ENCODE measurements at places on chromosomes 3 and 15.
A peak's percentile ranks its signal among the peaks of the same experiment; 100 is the strongest.

GRCh38 chr3:134929976-134930375, 134.9 kb downstream of the EPHB1 start:
- DNase-seq = no peak

GRCh38 chr15:78065284-78065872, 12.1 kb downstream of the TBC1D2B start:
- DNase-seq = peak; percentile 81

GRCh38 chr3:151319628-151320027, 3.0 kb upstream of the GPR87 start:
- no peak for DNase-seq

GRCh38 chr3:187165144-187165543, 25.8 kb upstream of the RPL39L start:
- no peak for DNase-seq

DNA sequence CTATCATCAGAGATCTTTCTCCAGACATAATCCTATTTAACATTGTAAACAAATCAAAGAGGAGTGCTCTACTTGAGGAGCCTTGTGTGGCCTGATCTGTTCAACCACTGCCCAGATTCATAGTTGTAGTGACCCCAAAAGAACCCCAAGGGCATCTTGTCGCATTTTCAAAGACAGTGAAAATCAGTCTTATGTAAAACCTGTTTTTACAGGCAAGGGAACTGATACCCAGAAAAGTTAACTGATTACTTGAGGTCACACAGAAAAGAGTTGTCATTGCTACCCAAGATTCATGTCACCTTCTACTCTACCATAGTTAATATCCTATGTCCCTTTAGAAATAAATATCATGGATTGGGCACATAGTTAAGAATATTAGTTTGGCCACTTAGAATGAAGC, 40.5 kb upstream of the ARPP21 start:
- DNase-seq = no peak

- peak; percentile 3 for DNase-seq
Observed at GRCh38 chr15:100734586-100734985, 132.2 kb downstream of the ASB7 start.

DNA sequence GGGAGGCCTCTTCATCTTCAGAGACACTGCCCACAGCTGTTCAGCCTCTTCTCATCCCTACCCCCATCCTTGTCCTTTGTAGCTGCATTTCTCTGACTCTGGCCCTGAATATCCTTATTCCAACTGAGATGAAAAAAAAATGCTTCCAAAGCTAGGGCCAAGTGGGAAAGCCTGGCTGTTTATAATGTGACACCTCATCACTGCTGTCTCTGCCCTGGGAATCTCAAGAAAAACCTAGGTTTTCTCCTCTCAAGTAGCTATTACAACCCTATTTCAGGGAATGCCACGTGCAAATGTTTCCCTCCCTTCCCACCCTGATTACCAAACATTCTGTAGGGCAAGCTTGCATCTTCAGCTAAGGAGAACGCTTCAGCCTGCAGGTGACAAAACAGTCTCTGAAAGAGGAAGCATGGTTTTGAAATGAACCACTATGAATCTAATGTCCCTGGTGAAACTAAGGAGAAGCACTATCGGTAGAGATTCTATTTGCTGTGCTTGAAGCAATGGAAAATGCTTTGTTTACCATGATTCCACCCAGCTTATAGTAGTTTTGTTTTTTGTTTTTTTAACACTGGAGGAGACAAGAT, 65.4 kb downstream of the USF3 start:
- peak; percentile 38 for DNase-seq

DNA sequence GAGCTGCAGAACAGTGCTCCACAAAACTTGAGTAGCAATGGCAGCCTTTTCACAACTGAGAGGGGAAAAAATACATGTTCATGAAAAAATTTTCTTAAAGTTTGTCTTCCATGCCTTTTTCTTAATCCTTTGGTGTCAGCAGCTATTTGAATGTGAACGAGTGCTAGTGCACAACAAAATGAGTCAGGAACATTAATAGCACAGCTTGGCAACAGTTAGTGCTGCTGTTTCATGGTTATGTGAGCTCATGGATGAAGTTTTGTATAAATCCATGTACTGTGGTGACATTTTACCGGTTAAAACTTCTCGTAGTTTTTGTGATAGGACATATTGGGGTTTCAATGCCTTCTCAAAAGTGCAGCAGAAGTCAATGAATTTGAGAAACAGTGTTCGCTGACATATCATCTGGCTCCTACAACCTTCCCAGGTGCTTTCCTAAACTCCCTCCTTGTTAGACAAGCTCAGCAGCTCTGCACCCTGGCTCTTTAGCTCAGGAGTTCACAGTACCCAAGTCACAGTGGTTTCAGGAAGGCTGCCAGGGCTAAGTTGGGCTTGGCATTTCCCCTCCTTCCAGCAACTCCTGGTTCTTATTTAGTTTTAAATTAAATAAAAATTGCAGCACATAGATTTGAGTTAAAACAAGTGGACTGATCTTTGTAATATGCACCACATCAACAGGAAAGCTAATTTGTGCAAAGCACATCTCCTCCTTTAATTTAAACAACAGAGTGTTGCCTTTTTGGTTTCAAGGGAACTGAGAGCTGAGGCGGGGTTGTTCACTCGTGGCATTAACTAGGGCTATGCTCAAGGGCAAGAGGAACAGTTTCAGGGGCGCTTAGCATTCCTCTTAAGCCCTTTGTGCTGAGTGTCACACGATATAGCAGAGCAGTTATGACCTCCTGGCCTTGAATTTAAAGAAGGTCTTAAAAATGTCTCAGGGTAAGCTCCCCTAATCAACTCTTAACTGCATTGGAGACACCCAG, 362.8 kb downstream of the CHST2 start:
- peak; percentile 46 for DNase-seq

DNA sequence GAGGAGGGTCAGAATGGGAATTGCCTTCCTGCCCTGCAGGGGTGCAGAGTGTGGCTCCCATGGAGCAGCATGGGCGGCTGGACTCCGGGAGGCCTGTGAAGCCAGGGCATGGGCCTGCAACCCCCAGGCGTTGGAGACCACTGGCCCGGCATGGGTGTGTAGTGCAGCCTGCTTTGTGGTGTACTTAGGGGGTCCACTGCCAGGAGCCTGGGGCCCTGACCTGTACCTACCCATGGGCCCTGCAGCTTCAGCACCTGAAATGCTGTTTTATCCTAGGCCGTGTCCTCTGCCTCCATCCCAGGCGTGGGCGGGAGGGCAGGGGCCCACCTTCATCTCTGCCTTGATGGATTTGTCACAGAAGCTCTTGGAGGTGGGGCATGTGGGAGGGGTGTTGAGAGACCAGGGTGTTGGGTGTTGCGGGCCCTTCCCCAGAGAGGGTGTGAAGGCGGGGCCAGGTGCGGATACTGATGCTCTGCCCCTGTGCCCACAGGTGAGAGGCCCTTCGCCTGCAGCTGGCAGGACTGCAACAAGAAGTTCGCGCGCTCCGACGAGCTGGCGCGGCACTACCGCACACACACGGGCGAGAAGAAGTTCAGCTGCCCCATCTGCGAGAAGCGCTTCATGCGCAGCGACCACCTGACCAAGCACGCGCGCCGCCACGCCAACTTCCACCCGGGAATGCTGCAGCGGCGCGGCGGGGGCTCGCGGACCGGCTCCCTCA, 45.0 kb downstream of the KLF13 start:
- DNase-seq = no peak

GRCh38 chr3:172987273-172987672, 153.8 kb downstream of the SPATA16 start:
- no peak for DNase-seq

GRCh38 chr3:136783708-136784191, 31.6 kb upstream of the STAG1 start:
- no peak for DNase-seq

- peak; percentile 67 for DNase-seq
Observed at GRCh38 chr3:101940521-101941317, 91.4 kb downstream of the NFKBIZ start.

DNA sequence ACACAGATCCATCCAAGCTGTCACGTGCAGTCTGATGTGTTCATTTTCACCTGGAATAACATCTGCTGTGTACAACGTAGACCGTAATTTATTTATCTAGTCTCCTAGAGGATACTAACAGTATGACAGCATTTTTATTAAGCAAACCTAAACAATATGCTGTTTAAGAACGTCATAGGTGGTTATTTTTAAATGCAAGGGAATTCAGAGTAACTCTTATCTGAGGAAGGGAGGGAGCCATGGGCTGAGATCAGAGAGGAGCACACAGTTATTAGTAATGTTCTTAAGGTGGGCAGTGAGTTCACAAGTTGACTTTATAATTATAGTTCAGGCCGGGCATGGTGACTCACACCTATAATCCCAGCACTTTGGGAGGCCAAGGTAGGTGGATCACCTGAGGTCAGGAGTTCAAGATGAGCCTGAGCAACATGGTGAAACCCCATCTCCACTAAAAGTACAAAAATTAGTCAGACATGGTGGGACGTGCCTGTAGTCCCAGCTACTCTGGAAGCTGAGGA, 193.6 kb downstream of the UACA start:
- DNase-seq = no peak

DNA sequence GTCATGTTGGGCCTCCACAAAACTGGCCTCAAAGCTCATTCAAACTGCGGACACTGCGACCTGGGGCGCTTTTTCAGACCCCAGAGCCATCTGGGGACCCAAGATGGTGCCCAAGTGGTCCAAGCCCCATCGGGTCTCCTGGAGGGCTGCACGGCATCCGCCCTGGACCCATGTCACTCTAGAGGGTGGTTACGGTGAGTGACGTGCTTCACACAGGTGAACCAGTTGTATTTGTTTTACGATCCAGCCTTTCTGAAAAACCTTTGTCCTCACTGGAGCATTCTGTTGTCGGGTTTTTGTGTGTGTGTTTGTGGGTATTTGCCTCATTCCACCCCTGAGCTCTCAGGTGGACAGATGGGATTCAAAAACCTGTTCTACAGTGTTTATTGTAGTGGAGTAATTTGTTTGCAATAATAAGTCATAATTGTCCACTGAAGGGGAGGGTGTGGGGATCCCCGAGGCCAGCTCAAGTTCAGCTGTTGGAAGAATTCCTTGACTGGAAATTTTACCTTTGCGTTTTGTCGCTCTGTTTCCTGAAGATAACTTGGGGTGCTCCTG, 1.9 kb downstream of the SLC51A start:
- no peak for DNase-seq

- DNase-seq = no peak
Observed at GRCh38 chr3:28574036-28574435, 225.4 kb upstream of the AZI2 start.

- no peak for DNase-seq
Observed at GRCh38 chr3:71815340-71816067, 30.6 kb upstream of the PROK2 start.

DNA sequence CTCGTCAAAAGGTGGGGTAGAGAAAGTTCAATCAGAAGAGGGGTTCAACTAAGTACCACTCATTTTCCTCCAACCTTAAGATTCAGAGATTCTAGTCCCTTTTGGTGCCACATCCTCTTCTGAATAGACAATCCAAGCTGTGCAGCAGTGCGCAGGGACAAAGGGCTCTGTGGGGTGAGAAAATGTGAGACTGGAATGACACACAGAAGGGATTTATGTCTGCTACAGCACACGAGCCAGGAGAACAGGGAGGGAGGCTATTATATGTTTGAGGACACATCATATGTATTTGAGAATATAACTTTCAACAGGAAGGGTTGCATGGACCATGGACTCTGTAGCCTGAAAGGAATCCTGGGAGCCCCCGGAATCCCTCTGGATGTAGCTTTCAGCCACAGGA, 33.0 kb downstream of the LSM3 start:
- no peak for DNase-seq

- DNase-seq = no peak
Observed at GRCh38 chr15:93189561-93189960, 100.5 kb upstream of the RGMA start.

- no peak for DNase-seq
Observed at GRCh38 chr3:116140100-116140689, 305.1 kb downstream of the LSAMP start.

GRCh38 chr3:81761904-81762580, 597 bp upstream of the GBE1 start:
- DNase-seq = no peak

- DNase-seq = no peak
Observed at GRCh38 chr15:57570340-57570739, 21.4 kb upstream of the MYZAP start.

GRCh38 chr3:127823426-127823857, 1.1 kb upstream of the MGLL start:
- DNase-seq = no peak

DNA sequence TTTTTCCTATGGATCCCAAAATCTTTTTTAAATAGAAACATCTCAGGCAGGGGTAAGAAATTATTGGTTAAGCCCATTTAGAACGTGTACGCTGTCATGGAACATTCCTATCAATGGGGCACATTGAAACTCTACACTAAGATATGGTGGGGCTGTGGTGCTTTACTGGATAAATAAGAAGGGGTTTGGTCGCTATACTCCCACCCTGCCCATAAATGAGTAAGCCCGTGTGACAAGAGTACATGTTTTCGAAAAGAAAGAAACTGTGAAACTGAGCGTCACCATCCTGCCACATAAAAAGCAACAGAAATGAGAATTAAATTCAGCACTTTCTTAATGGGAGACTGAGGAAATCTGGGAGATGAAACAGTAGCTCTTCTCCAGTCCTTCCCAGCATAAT, 929.7 kb upstream of the CFAP20DC start:
- no peak for DNase-seq

GRCh38 chr15:41417418-41418195, 712 bp downstream of the RTF1 start:
- DNase-seq = peak; percentile 48

DNA sequence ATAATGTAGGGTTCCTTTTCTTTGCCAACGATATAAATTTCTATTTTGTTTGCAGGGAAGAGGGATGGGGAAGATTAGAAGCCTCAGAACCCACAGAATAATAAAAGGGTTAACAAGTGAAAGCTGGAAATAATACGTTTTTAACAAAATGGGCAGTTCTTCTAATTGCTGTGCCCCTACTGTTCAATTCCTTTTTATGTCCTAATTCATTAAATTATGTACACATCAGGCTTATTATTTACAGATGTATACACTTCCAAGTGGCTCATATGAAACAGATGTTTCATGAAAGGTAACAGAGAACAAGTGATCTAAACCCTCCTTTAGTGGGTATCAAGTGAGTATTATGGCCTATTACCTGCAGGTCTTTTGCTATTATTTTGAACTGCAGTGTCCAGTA, 16.2 kb downstream of the RARB start:
- no peak for DNase-seq

DNA sequence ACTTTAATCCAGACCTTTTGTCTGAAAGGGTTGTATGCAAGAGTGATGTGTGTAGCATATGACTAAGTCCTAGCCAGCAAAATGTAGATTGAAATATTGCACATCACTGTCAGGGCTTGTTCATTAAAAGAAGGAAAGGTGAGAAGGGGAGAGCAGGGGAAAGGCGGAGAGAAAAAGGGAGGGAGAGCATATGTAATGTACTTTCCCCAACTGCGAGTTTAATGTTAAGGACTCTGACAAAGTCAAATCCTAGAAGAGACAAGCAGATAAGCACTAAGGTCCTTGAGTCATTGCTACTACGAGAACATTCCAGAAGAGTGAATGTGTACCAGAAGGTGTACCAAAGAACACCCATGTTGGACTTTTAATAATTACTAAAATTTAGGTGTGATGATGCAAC, 1336.7 kb downstream of the NSUN3 start:
- DNase-seq = no peak

All from femur (tissue), 1 donor.